Epithelial cell of alveolus of lung (primary cell): ENCODE measurements at places on chromosomes 6 and 20. TPM values are rescaled to one million over a fixed set of nuclear protein-coding genes. Genes with fewer than 3 reads are reported as not detected.

Gene IPCEF1
- 0.08 TPM in 1 of 2 replicates, not detected in the other for total RNA-seq

Gene FOXP4
- 9.8 and 11.7 TPM in 2 replicates for total RNA-seq

Gene TMEM74B
- total RNA-seq, result 0.26 TPM in 1 of 2 replicates, not detected in the other

Gene LST1
- 0.08 TPM in 1 of 2 replicates, not detected in the other for total RNA-seq

Gene TNFRSF6B
- 3.6 and 144 TPM in 2 replicates for total RNA-seq

Gene DACT2
- 0.39 TPM in 1 of 2 replicates, not detected in the other for total RNA-seq

Gene PNLDC1
- 0.16 TPM in 1 of 2 replicates, not detected in the other for total RNA-seq

Gene CLDN20
- not detected in 2 replicates for total RNA-seq

Gene YTHDF1
- 25.1 and 38.6 TPM in 2 replicates for total RNA-seq

Gene HAO1
- total RNA-seq, result not detected in 2 replicates

Gene KIF6
- under 0.01 and 0.32 TPM in 2 replicates for total RNA-seq

Gene ENPP4
- 0.39 and 0.96 TPM in 2 replicates for total RNA-seq

Gene RAB44
- total RNA-seq, result 0.13 and 0.40 TPM in 2 replicates

Gene ELOVL2
- total RNA-seq, result 0.16 and 2.1 TPM in 2 replicates

Gene SRMS
- not detected in 2 replicates for total RNA-seq
